ENCODE measurements at places on chromosomes 1 and 21. TPM values are rescaled to one million over a fixed set of nuclear protein-coding genes. Genes with fewer than 3 reads are reported as not detected.

The AGT gene
- 27.5 TPM for total RNA-seq

The HOOK1 gene
- total RNA-seq: 50.4 TPM

The CRYAA gene
- not detected for total RNA-seq

The RIMKLA gene
- total RNA-seq: 1.3 TPM

- H3K27me3 ChIP-seq: peaks cover 45% of the 10 kb centered on the region
- H3K27ac ChIP-seq: no peak overlapping the region
- DNase-seq: no peak
- no peaks in the 10 kb centered on the region for H3K36me3 ChIP-seq
- H3K4me3 ChIP-seq: no peak overlapping the region
Observed at GRCh38 chr1:60889709-60890108, 192.7 kb upstream of the NFIA start.

- no peak overlapping the region for H3K27ac ChIP-seq
- H3K36me3 ChIP-seq: no peaks in the 10 kb centered on the region
- no peaks in the 10 kb centered on the region for H3K4me1 ChIP-seq
- no peak overlapping the region for H3K4me3 ChIP-seq
Observed at GRCh38 chr21:22356663-22357062, 1358.5 kb downstream of the NCAM2 start.

DNA sequence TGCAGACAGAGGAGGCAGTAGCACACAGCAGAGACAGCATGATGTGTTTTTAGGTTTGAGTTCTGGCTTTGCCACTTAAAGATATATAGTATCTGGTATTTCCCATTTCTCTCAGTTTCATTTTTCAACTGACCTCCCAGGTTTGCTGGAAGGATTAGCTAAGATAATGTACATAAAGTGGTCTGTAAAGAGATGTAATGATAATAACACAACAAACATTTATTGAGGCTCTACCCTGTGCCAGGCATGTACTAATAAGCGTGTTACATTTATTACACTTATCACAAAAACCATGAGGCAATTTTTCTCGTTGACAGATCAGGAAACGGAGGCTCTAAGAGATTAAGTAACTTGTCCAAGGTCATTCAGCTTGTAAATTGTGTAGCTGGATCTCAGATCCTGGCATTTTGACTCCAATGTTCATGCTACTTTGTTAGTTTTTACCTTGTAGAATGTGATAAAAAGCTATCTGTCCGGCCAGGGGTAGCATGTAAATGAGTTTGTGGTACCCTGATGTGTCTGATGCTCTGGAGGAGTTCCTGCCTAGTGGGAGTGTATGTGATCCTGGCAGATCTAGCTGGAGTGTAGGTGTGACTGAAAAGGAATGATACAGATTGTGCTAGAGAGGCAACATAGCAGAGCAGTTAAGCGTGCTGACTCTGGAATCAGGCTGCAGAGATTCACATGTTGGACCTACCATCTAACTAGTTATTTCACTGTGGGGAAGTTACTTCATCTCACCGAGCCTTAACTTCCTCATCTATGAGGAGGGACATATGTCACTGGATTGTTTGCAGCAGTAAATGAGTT, 146.6 kb downstream of the VPS13D start:
- no peaks in the 10 kb centered on the region for H3K27me3 ChIP-seq
- peaks cover 7% of the 10 kb centered on the region for H3K36me3 ChIP-seq
- no peak for DNase-seq
- peaks cover 14% of the 10 kb centered on the region for H3K4me1 ChIP-seq
- H3K4me3 ChIP-seq: no peak overlapping the region

DNA sequence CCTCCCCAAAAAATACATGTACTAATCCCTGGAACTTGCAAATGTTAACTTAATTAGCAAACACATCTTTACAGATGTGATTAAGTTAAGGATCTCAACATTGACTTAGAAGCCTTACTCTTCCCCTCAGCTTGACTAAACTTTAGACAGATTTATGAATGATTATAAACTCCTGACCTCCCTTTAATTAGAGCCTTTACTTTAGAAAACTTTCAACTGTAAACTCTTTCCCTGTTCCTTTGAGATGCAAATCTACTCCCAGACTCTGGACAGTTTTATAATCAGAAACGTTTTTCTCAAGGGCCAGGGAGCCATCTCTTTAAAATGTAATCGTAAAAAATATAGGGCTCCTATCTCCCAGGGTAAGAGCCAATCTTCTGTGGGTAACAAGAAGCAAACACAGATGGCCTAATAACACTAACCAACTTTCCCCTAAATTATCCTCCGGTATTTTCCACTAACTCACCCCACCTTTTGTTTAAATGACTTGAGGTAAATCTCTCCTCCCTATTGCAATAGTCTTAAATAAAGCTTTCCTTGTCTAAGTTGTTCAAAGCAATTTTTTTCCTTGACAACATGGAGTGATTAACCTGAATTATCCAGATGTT, 284.1 kb downstream of the BRINP3 start:
- no peak for DNase-seq
- H3K4me1 ChIP-seq: peaks cover 6% of the 10 kb centered on the region
- H3K27ac ChIP-seq: no peak overlapping the region
- H3K4me3 ChIP-seq: no peak overlapping the region

- peaks cover 17% of the 10 kb centered on the region for H3K4me1 ChIP-seq
- no peak overlapping the region for H3K27ac ChIP-seq
- peaks cover 4% of the 10 kb centered on the region for H3K36me3 ChIP-seq
Observed at GRCh38 chr1:47424336-47424982, 8.4 kb downstream of the FOXE3 start.

GRCh38 chr1:24892188-24893153, 37.6 kb downstream of the RUNX3 start:
- H3K4me3 ChIP-seq: no peak overlapping the region
- H3K27ac ChIP-seq: no peak overlapping the region
- H3K36me3 ChIP-seq: no peaks in the 10 kb centered on the region
- H3K27me3 ChIP-seq: peaks cover 31% of the 10 kb centered on the region

GRCh38 chr1:170694172-170694926, 30.4 kb downstream of the PRRX1 start:
- H3K27ac ChIP-seq: no peak overlapping the region
- H3K27me3 ChIP-seq: no peaks in the 10 kb centered on the region
- DNase-seq: no peak
- peaks cover 6% of the 10 kb centered on the region for H3K36me3 ChIP-seq

DNA sequence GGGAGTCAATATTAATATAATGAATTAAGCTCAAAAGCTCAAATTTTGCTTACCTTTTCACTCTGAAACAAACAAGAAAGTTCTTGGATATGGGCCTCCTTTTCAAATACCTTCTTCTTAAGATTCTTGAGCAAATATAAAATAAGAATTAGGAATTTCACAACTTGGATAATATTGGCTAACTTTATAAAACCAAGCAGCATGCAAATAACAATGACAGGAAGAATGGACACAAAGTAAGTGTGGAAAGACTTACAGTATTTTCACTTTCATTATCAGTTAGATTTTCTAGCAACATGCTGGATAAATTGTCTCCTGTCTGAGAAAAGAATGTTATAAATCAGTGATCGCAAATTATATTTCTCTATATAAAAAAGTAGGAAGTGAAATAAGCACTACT, 13.2 kb downstream of the ODF2L start:
- DNase-seq: no peak
- H3K27ac ChIP-seq: no peak overlapping the region
- H3K27me3 ChIP-seq: no peaks in the 10 kb centered on the region
- H3K36me3 ChIP-seq: no peaks in the 10 kb centered on the region
